ENCODE measurements at places on chromosomes 3 and 15. TPM values are rescaled to one million over a fixed set of nuclear protein-coding genes. Genes with fewer than 3 reads are reported as not detected.

The CHRD gene
- total RNA-seq = 0.08 TPM

The CHRNA7 gene
- 0.23 TPM for total RNA-seq

The FAM107A gene
- total RNA-seq = under 0.01 TPM

The PIF1 gene
- 4.0 TPM for total RNA-seq

The MUSTN1 gene
- not detected for total RNA-seq

The LRRC3B gene
- total RNA-seq = not detected

The FBXW12 gene
- not detected for total RNA-seq

The DUOXA2 gene
- total RNA-seq = not detected

The TMCO5A gene
- total RNA-seq = not detected

The PARP16 gene
- 1.7 TPM for total RNA-seq

The DENND4A gene
- total RNA-seq = 11.7 TPM

The C15orf61 gene
- total RNA-seq = 1.6 TPM

The SPTSSB gene
- total RNA-seq = not detected

Data from smooth muscle cell of the coronary artery (primary cell).